CD4-positive, alpha-beta T cell treated with Interleukin-10 for 1 hour (primary cell): ENCODE measurements at places on chromosomes 5 and 9.

DNA sequence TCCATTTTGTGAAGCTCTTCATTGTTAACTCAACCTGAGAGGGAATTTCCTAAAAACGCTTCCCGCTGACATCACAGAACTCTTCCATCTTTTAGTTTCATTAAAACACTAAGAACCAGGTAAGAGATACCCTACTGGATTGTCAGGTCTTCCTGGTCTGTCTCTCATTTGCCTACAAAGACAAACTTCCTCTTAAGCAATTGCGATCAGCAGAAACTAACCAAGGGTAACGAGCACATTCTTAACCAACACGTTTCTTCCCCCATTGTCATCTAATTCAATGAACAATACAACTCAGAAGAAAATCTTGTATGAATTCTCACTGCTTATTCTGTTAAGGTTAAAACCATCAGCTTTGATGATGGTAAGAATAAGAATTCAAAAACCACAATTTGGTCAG lies 6.6 kb downstream of the FBXW11 start:
- no peak for DNase-seq

- DNase-seq = no peak
Measured at GRCh38 chr5:110909950-110910349, 161.6 kb upstream of the TSLP start.

DNA sequence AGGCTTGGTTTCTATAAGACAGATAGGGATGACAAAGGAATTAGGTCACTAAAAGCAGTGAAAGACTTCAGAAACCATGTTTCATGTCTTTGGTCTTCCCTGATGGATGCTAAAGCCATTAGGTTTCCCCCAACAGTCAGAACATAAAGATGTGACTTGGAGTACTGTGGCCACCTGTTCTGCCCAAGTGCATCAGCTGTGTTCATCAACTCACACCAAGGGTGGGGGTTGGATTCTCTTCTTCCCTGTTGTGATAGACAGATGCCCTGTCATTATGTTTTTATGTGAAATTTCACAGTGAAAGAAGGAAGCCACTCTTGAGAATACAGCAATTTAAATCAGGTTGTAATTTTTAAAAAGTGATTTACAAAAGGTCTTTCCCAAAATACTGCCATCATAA lies 196.8 kb downstream of the SH3GL2 start:
- DNase-seq = no peak

DNA sequence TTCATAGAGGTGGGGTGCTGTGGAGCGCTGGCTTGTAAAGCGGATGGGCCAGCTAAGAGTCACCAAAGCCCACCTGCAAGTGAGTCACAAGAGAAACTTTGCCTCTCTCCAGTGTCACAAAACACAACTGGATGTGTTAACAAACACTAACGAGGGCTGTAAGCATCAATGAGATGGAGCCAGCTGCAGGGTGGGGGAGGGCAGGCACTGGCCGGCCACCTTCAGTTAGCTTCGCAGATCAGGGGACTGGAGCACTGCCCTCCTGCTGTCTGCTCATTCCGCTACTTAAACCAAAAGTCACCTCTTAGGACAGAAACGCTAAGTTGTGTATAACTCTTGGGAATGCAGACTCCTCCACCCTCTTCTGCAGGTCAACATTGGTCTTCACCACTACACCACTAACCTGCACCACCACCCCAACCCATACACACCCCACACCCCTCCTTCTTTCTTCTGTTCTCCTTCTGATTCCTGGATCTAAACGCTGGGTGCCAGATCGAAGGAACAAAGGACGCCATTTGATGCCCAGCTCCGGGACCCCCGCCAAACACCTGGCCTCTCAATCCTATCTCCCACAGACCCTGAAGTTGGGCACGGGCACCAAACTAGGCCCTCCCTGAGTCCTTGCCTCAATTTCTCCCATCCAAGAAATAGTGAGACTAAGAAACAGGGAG lies 2.1 kb downstream of the ARSI start:
- no peak for DNase-seq

DNA sequence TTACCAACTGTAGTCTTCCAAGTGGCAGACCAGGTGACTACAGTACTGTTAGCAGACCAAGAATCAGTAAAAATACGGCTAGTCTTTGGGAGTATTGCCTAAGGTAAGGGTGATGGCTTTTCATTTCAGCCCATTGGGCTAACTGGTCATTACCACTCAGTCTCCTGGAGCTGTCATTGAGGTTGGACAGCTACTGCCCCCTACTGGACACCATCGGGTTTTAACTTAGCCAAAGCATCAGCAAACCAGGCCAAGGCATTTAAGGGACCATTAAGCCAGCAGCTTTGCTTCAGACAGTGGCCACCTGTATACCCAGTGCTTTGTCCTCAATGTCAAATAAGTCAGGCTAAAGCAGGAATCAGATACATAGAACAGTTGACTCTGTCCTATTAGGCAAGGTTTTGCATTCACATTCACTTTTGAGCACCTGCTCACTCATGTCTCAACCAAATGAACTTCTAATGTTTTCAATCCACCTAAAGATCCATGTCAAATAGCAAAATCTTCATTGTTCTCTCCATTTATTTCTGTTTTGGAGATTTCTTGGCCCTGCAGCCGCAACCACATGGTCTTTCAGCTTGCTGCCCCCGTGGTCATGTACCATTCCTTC lies 117.2 kb downstream of the INVS start:
- peak; percentile 71 for DNase-seq

GRCh38 chr5:170416526-170416925 lies 27.4 kb upstream of the KCNMB1 start:
- peak; percentile 16 for DNase-seq

- no peak for DNase-seq
Measured at GRCh38 chr9:130310456-130310855, 44.9 kb downstream of the HMCN2 start.

GRCh38 chr5:55636177-55636576 lies 75.9 kb downstream of the SLC38A9 start:
- DNase-seq = no peak

DNA sequence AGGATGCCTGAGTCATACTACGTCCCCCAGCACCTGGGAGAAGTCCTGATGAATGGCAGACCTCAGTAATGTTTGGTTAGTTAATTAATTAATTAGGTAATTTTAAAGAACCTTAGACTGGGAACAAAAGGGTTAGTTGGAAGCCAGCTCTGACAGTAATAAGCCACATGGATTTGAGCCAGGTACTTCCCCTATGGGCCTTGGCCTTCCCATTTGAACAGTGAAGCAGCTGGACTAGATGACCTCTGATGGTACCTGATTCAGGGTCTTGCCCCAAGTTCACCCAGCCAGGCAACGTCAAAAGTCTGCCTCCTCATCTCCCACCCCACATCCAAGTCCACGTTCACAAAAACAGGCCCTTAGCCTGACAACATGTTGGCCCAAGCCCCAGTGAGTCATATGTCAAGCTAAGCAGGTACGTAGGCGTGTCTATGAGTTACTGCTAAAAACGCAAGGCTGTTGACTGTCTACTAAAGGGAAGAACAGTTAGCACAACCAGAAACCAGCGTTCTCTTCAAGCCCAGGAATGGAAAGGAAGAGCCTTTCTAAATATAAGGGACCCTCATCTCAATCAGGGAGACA lies 303.2 kb downstream of the ACTL7B start:
- DNase-seq = no peak

DNA sequence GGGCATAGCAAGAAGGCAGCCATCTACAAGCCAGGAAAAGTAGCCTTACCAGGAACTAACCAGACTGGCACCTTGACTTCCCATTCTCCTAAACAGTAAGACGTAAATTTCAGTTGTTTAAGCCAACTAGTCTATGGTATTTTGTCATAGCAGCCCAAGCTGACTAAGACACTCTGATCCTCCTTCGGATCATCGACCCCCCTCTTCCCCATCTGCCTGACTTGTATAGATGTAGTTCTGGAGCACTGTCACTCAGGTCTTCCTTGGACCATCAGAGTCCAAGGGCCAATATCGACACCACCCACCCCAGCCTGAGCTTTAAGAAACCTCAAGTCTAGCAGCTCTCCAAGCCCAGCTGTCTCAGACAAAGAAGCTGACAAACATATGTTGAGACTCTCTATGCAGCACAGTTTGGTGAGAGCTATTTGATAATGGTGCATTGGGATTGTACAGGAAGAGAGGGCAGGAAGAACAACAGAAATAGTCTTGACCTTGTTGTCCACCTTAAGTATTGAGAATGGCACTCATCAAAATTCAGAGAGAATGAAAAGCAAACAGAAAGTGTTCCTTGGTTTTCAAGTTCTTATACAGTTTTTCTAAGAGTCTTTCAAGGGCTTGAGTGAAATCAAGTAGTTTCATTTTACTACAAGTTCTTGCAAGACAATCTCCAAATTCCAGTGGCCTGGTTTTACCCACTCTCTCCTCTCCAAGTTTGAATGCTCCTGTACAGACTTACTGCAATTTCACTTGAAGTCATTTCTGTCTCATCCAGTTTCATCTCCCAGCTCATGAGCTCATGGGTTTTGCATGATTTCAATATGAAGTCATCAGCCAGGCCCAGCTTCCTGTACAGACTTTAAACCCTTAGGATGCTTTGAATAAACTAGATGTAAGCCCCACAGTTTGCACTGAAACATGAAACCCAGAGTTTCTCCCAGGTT lies 122.3 kb upstream of the RAI14 start:
- no peak for DNase-seq

DNA sequence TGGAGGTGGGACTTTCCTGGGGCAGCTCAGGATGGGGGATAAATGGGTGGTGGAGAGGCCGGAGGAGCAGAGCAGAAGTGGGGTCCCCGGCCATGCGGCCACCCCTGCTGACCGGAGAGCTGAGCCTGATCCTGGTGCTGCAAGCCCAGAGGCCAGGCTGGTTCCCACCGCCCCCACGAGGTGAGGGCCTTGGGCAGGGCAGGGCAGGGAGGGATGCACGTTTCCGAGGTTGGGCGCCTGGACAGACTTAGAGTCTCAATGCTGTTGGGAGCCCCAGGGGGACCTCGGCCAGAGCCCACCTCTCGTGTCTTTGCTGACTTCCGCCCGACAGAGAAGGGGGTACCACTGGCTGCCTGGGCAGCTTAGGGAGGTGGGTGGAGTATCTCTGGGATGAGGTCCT lies 5.5 kb downstream of the OBP2A start:
- no peak for DNase-seq

DNA sequence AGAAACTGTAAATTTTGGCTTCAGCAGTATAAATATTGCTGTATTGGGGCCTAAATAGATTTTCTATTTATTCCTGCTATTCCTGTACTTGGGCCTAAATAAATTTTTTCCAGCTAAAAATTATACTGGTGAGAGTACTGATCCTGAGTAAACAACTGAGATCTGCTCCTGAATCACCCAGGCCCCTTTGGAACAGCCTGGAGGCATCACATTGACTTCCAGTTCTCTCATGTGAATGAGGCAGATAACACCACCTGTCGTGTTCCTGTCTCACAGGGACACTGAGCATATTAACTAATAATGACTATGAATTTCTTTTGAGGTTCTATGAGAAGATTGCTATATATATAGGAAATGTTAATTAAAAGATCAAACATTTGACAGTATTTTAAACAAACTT lies 119.5 kb upstream of the PLCXD3 start:
- no peak for DNase-seq
